ENCODE measurements at places on chromosomes 13 and 19. TPM values are rescaled to one million over a fixed set of nuclear protein-coding genes. Genes with fewer than 3 reads are reported as not detected.

The TNFSF9 gene
- 0.29 TPM for polyA plus RNA-seq

The MBD3L3 gene
- not detected for polyA plus RNA-seq

The IRGC gene
- polyA plus RNA-seq = not detected

The PLIN5 gene
- not detected for polyA plus RNA-seq

The ZNF66 gene
- 1.7 TPM for polyA plus RNA-seq

The MUC16 gene
- not detected for polyA plus RNA-seq

The PLEKHF1 gene
- polyA plus RNA-seq = 9.3 TPM

The FFAR2 gene
- not detected for polyA plus RNA-seq

The LRRC4B gene
- polyA plus RNA-seq = not detected

The ZNF556 gene
- polyA plus RNA-seq = not detected

- peak; percentile 49 for DNase-seq
Measured at GRCh38 chr19:17686592-17687024, 1.5 kb downstream of the UNC13A start.

GRCh38 chr19:9883231-9883758 lies 48.2 kb downstream of the PIN1 start:
- no peak for DNase-seq

DNA sequence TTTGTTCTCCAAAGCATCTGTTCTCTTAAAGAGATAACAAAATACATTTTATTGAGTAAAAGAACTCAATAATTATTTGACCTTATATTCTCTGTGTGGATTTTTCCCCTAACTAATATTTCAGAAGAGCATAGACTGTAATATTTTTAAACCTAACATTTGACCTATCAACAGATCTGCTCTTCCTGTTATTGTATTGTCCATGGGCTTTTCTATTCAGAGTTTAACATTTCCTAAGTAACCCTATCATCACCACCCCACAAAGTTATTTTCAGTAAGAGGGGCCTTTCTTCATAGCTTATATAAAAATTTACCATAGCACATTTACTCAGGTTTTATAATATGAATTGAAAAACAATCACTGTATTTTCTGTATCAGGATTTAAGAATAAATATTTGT lies 17.5 kb downstream of the POLR1D start:
- no peak for DNase-seq

DNA sequence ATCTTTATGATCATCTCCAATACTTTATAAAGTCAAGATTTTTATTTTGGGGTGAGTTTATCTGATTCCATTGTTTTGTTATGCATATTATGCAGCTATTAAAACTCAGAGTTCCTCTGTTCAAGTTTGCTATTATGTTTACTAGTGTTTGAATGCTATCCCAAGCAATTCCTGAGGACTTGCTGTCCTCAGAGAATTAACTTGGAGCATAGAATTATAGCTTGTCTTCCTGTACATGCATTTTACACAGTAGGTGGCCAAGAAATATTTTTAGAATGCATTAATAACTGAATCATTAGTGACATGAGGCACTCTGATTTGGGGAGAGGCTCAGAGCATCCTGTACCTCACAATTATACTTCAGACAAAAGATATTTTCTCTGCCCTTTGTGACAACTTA lies 195.6 kb upstream of the MIR17HG start:
- DNase-seq = no peak

GRCh38 chr19:7665076-7665475 lies 3.8 kb upstream of the RETN start:
- peak; percentile 26 for DNase-seq

DNA sequence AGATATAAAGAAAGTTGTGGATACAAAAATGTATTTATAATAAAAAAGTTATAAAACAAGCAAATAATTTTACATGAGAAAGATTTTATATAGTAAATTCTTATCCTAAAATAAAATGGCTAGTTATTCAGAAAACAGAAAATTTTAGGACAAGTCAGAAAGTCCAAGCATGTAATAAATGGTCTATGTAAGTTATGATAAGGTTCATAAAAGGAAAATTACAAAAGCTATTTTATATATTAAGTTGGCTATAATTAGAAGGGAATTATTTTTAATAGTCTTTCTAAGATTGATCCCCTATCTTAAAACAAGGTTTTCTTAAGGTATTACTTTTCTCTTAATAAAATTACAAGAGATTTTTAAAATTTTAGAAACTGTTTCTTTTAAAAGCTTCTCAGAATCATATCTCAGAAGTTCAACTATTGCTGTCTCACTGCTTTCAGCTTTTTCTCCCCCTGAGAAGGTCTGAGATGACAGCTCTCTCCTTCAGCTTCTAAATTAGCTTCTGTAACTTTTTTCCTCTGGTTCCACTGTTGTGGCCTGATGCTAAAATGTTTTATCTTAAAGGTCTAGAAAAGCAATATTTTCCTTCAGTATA lies 8.7 kb downstream of the CCDC169 start:
- no peak for DNase-seq

DNA sequence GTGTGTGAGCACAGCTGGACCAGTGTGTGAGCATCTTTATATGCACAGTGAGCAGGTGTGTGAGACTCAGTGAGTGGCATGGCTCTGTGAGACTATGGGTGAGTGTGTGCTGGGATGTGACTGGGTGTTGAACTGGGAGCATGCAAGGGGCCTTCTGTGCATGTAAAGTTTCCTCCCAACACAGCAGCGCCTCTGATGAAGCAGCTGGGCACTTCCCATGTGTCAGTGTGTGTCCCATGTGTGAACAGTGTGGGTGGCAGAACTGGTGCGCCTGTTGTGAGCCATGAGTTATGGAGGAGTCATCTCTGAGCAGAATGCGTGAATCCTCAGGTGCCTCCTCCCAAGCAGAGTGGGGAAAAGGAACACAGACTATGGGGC lies 24.1 kb downstream of the LGALS16 start:
- DNase-seq = no peak

- peak; percentile 61 for DNase-seq
Measured at GRCh38 chr19:40519352-40520322, 52.8 kb downstream of the SPTBN4 start.

GRCh38 chr13:67844574-67844973 lies 614.4 kb upstream of the PCDH9 start:
- DNase-seq = no peak

GRCh38 chr19:33429891-33430673 lies 56.6 kb downstream of the CEBPG start:
- DNase-seq = no peak

- DNase-seq = peak; percentile 32
Measured at GRCh38 chr19:51119101-51119500, 5.6 kb upstream of the SIGLEC9 start.

DNA sequence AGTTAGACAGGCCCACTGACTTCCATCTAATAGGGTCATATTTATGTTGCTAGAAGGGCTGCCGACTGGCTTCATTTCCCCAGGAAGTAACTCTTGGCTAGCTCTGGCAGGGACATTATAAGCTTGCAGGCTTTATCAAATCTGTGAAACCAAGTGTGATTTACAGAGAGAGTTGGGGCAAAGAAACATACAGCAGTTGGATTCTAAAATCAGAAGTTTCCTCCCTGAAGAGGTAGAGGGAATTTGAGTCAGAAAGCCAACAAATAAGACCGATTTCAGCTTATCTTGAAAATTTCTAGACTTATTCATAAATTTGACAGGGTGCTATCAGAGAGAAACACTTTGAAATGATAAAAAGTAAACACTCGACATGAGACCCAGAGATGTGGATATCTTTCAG lies 407.8 kb downstream of the OLFM4 start:
- DNase-seq = no peak

DNA sequence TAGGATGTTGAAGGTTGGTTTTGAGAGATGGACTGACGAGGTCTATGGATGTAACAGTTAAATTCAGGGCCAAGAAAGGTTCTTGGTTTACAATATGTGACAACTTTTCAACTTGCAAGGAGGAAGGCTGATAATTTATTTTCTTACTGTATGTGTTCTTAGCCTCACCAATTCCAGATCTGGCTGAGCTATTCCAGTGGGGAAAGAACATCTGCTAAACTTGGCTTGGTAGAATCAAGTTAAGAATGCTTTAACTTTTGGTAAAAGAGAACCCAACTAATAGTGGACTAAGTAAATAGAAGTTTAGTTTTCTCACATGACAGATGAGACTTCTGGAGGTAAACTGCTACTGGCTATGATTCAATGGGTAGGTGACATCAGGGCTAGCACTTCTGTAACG lies 222.9 kb downstream of the KLF5 start:
- DNase-seq = no peak

DNA sequence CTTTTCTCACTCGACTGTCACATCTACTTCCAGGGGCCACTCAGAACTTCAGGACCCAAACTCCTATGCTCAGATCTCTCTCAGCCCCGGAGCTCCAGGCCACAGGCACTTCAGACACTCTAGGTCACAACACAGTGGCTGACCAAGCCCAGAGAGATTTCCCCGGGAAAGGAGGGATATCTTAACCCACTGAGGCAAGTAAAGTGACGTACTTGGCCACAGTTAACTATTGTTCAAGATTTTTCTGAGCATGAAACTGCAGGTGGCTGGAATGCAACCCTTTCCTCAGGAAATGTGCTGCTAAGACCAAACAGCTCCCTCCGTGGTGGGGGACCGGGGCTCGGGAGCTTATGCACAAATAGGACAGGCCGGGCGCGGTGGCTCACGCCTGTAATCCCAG lies 23.9 kb downstream of the OPA3 start:
- no peak for DNase-seq

DNA sequence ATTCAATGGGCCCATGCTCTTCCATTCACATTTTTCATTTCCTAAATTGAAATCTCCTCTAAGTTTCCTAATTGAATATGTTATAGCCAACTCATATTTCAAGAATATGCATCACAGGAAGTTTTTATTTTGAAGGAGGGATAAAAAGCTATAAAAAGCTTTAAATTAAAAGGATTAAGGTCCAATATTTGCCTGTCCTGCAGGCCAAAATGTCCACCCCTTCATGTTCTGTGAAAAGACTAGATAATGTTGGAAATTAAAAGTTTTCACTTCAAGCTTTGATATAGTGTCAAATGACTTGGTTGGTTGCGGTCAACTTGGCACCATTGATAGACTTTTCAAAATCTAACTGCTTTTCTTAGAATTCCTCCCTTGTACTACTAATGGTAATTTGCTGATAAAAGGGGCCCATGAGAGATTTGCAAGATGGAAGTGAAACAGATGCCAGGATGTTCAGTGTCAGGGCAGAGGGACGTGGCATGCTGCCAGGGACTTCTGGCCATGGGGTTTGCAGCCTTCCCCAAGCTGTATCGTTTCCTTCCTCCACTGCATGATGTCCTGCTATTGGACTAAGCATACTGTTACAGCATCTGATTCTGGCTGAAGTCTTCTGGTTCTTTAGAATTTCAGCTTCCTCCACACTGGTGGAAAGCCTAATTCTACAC lies 547.3 kb upstream of the MIR17HG start:
- DNase-seq = no peak

- no peak for DNase-seq
Measured at GRCh38 chr13:51980908-51981307, 30.3 kb downstream of the ATP7B start.

GRCh38 chr13:84399320-84400085 lies 517.2 kb upstream of the SLITRK1 start:
- no peak for DNase-seq

DNA sequence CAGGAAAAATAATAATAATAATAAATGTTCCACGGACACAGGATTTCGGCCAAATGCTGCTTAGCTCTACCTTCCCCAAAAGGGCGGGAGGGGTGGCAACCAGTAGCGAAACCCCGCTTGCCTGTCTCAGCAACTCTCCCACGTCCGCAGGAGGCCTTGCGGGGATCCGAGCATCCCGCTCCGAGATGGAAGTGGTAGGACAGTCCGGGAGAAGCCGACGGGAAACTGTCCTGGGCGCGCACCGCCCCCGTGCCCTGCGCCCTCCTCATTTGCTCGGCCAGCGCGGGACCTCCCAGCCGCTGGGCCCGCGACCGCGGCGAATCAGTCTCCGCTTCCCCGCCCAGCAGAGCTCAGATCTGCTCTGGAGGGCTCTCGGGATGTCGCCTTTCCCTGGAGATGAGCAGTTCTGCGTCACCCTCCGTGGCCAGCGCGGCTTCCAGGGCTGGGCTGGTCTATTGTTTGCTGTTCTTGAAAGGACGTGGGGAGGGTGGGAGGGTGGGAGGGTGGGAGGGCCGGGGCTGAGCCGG lies 48.9 kb upstream of the PABPC3 start:
- peak; percentile 67 for DNase-seq

DNA sequence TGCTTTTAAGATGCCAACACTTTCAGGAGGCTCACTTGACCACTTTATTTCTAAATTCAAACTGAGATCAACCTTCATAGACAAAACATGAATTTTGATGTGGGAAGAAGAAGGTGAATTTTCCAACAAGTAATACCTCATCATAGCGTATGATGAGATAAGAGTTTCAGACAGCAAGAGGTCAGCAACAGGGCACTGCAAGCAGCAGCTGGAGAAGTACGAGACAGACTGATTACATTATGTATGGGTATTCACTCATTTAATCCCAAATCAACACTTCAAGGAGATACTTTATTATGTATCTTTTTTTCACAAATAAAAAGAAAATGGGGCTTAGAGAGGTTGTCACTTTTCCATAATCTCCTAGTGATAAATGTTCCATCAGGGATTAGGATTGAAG lies 389.8 kb downstream of the TBC1D4 start:
- DNase-seq = no peak

DNA sequence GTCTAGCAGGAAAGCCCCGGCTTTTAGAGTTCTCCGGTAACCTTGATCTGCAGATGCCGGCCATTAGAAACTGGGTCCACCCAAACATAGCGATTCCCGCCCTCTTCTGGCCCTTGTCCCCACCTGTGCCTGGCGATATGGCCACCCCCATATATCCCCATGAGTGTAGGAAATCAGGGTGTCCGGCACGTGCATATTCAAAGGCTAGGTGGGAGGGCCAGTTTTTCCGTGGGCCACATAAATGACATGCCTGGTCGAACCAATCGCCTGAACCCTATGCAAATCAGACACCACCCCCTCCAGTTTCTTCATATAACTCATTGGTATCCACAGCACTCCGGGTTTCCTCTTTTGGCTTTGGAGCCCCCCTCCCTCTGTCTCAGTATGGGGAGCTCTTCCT lies 37.4 kb downstream of the ERICH4 start:
- DNase-seq = no peak

DNA sequence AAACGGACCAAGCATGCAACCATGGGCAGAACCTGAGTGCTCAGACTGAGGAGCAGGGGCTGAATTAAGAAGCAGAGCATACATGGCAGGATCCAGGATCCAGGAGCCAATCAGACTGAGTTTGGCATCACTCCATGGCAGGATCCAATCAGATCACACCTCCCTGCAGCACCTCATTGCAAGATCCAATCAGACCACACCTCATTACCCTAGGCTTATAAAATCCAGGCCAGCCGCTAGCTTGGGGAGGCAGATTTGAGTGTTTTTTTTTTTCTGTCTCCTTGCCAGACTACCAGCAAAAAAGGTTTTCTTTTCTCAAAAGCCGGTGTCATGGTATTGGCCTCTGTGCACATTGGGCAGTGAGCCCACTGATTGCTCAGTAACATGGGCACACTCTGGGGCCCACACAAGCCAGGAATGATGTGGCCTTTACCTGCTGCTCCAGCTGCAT lies 127.9 kb upstream of the GJB6 start:
- DNase-seq = peak; percentile 42

DNA sequence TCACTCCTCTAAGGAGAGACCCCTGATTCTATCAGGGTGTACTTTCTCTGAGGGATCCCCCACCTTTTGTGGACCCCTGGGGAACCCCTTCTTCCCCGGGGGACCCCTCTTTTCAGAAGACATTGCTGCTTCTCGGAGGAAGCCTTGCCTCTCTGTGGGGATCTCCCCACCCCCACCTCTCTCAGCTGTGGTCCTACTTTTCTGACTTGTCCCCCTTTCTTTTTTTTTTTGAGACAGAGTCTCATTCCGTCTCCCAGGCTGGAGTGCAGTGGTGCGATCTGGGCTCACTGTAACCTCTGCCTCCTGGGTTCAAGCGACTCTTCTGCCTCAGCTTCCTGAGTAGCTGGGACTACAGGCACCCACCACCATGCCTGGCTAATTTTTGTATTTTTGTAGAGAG lies 18.4 kb upstream of the GATAD2A start:
- no peak for DNase-seq

GRCh38 chr19:50358483-50359327 lies 6.7 kb downstream of the NAPSA start:
- DNase-seq = peak; percentile 17
